SK-N-MC (cell line): ENCODE measurements at places on chromosomes 1 and 21.

- DNase-seq, result no peak
Measured at GRCh38 chr1:54766726-54767125, 2.4 kb upstream of the PARS2 start.

GRCh38 chr1:190066011-190066410, 411.7 kb downstream of the BRINP3 start:
- no peak for DNase-seq

GRCh38 chr1:192811006-192811405, 2.2 kb downstream of the RGS2 start:
- no peak for DNase-seq

DNA sequence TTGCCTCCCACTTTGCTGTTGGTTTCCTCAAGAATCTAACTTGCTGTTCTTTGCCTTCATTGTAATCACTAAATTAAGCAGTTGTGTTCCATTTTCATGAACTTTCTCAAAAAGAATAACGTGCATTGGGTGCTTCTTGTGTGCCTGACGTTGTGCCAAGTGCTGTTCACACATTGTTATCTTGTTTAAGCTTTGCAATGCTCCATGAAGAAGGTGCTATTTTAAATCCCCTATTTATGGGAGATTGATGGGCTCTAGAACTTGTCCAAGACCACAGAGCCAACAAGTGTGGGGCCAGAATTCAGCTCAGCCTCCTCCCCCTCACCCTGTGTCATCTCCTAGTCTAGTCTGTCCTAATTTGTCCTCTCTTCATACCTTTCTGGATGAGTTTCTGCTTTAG, 199.8 kb downstream of the C1orf94 start:
- DNase-seq, result no peak

- no peak for DNase-seq
Measured at GRCh38 chr1:5917591-5918274, 74.5 kb downstream of the NPHP4 start.

DNA sequence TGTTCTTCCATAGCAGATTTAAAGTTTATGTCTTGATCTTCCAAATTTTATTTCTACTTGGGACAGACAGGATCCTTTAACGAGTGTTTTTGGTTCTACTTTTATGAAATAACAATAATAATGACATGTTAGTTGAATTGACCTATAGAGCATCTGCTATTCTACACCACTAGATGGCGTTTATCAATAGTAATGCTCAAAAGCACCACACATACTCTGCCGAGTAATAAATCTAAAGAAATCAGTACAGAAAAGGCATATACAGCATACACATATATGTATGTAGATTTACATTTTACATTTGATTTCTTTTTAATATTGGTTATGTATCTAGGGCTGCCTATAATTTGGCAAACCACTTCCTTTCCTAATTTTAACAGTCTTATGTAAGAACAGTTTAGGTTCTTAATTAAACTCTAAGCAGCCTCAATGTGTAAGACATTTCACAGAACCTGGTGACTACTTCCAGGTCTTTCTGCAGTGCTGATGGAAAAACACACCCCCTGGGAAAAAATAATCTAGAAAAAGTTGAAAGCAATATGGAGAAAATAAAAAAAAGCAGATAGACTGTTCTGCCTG, 5.9 kb upstream of the SIPA1L2 start:
- DNase-seq, result no peak

GRCh38 chr1:240682166-240682858, 70.4 kb upstream of the GREM2 start:
- no peak for DNase-seq

DNA sequence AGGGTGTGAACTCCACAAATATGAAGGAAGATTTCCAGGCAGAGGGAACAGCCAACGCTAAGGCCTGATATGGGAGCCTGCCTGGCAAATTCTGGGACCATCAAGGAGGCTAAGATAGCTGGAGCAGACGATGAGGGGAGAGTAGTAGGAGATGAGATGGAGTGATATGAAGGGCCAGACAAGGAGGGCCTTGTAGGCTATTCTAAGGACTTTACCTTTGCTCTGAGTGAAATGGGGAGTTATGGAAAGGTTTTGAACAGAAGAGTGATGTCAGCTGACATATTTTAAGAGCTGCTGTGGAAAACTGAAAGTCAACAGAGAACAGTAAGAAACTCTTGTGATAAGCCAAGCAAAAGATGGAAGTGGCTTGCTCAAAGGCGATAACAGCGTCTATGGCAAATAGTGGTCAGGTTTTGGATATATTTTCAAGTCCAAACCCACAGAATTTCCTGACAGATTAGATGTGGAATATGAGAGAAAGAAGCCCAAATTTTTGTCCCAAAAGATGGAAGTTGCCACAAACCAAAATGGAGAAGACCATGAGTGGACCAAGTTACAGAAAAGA, 2.1 kb upstream of the TP53BP2 start:
- no peak for DNase-seq

- no peak for DNase-seq
Measured at GRCh38 chr1:45477646-45478045, 13.3 kb downstream of the TESK2 start.

GRCh38 chr1:9591669-9592509, 3.2 kb downstream of the TMEM201 start:
- no peak for DNase-seq

GRCh38 chr1:78088015-78088414, 42.2 kb downstream of the GIPC2 start:
- DNase-seq, result no peak
